ENCODE measurements at places on chromosomes 6 and 20.

DNA sequence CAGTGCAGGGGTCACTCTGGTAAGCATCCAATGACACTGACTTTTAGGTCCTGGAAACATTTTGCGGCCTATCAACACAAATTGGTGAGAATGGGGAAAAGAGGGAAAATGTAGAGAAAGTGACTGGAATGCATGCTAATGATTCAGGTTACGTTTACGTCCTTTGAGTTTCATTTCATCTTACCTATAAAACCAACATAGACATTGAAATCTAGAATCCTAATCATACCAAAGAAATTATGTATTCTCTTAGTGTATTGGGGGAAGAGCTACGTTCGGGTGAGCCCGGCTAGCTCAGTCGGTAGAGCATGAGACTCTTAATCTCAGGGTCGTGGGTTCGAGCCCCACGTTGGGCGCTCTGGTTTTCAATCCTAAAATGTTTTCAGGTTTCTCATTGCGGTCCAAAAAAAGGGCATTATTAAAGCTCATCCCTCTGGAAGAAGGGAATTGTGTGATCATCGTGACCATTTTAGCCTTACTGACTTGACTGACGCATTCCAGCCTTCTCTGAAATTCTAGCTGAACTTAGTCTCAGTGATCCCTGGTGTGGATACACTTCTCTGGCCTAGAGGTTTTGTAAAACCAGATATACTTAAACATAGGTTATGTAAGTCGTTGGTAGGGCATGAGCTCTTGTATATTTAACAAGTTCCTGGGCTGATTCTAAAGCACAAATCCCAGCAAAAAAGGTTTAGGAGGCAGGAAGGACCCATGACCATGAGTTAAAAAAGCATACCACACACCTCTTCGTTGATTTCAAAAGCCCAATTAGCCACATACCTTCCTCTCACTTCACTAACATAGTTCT, 18.3 kb downstream of the HMGN4 start:
- DNase-seq = peak; percentile 79

DNA sequence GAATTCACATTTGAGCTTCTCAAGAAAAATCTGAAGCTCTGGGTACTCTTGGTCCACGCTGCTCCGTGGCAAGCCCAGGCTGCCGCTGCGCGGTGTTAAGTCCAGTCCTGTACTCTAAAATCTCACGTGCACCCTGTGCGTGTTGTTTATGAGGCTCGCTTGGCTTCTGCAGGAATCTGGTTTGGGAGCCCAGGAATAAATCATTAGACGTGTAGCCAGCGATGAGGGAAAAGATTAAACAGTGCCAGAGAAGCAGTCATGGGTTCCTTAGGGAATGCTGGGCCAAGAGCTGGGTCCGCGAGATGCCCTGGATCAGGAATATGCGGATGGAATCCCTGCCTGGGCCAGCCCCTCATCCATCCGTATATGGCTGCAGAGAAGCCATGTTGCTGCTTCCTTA, 87.3 kb downstream of the KCNB1 start:
- DNase-seq = no peak

- no peak for DNase-seq
Measured at GRCh38 chr6:74657011-74657410, 548.8 kb downstream of the COL12A1 start.

GRCh38 chr6:11727998-11728961, 50.3 kb downstream of the ADTRP start:
- DNase-seq = no peak

GRCh38 chr6:56003616-56004015, 128.2 kb upstream of the BMP5 start:
- DNase-seq = no peak

DNA sequence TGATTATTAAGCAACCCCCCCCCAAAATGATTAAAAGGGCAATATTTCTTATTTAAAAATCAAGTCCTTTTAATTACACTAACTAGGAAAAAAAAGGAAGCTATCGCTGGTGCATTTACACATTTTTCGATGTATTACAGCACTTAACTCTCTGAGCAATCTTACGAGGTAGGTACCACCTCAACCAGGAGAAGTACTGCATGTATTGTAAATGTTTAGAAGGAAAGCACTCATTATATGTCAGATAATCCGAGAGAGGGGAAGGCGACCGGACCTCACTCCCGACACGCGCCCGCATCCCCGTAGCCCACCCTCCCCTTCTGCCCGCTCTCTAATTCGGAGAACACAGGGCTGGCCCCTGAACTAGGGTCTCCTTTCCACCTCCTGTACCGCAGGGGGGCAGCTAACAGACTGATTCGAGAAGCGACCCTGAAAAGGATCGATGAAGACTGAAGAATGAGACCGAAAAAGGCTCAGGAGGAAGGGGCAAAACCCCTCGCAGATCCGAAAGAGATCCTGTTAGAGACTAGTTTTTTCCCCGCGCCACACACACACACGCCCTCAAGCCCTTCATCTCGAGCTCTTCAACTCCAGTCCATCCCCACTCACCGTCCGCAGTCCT, 337 bp downstream of the ESF1 start:
- no peak for DNase-seq

Data from epithelial cell of esophagus (primary cell).